ENCODE measurements at places on chromosomes 4 and X.

GRCh38 chrX:9374555-9374954, 90.3 kb upstream of the TBL1X start:
- no peak for DNase-seq

GRCh38 chr4:48571471-48571870, 81.4 kb downstream of the ZAR1 start:
- no peak for DNase-seq

- DNase-seq: no peak
Observed at GRCh38 chrX:2609431-2610238, 81.5 kb upstream of the CD99 start.

GRCh38 chrX:19075754-19076153, 46.5 kb downstream of the ADGRG2 start:
- DNase-seq: no peak

DNA sequence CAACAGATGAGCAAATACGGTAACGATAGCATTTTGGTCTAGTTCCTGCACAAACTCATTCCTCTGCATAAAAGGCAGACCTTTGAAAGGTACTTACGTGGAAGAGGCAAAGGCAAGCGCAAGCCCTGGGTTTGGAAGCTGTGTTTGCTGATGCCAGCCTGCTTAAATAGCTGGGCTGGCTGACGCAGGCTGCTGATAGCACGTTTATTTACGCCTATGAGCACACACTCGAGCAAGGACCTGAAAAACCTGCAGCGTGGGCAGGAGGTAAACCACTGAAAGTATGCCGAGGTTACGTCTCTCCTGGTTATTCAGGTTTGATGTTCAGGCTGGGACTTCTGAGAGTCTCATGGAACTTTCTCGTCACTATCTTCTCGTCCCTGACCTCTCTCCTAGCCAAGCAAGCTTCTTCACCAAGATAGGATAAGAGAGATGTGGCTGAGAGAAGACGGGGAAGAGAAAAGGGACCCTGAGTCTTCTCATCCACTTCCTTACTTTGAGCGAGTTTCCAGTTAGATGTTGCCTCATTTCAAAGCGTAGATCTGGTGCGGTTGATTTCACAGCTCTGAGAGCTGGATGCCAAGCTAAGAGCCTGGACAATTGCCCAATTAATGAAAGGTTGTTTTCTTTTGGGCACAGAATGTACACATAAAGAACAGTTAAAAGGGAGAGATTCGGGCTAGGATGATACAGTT, at the start of gene HOPX:
Gene HOPX, minus strand, starts transcription at position 139 of the 695 bp plus-strand sequence. CDS start 23,480 bp downstream, outside the sequence.
- peak; percentile 49 for DNase-seq

- DNase-seq: no peak
Observed at GRCh38 chrX:40866893-40867292, 131.6 kb upstream of the MED14 start.

DNA sequence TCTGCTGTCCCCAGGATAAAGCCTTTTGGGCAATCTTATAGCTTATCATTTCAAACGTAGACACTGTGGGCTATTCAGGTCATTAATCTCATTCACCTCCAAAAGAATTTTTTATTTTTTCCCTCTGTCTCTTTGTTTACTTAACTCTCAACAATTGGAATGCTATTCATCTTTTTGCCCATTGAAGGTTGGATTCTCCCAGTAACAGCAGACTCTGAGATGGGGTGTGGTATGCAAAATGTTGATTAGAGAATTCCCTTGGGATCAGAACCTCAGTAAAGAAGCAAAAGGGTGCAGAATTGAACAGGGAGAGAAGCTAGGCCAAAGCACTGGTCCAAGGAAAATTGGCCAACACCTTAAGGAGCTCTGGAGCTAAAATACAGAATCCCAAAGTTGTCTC, 60.4 kb downstream of the CAMK2D start:
- no peak for DNase-seq

DNA sequence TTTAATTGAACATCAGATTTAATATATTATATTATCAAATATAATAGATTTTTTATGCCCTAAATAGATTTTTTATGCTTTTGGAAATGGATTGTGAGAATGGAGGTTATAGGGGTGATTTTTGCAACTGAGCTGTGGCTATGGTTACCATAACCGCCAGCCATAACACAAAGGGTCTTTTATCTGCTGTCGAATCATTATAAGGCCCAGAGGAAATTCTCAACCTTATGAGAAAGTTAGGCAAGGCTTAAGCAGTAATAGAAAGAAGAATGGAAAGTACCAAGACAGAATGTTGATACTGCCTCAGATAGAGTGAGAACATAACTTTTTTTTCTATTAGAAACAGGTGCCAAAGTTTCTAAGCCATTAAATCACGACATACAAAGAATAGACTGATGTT, 26.3 kb upstream of the CXCL6 start:
- no peak for DNase-seq

DNA sequence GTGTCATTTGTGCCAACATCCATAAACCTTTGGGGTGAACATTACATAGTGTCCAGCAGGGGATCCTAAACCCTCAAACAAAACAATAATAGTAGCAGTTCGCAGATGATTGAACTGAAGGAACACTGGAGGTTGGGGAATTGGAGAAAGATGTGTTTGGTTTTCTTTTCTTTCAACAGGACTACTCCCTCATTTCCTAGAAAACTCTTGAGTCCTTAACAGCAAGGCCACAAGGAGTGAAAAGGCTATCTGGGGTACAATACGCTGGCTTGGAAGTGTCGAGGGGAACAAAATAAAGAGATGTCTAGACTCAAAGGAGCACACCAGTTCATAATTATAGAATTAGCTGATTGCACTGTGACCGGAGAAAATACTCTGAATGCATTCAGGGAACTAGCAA, 72.1 kb downstream of the IDS start:
- no peak for DNase-seq

GRCh38 chr4:4913628-4914027, 54.2 kb downstream of the MSX1 start:
- no peak for DNase-seq

DNA sequence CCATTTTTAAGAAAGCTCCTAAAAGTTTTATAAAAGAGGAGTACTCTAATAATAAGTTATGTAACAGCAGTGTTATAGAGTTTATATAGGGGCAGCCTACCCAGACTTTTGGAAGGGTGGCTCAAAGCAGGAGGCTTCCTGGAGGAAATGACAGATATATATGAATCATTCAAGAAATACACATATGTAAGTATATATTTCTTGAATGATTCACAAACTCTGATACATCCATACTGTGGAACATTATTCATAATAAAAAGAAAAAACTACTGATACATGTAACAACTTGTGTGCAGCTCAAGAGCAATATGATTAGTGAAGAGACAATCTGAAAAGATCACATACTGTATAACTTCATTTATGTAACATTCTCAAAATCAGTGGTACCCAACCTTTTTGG, 166.2 kb downstream of the WDFY3 start:
- no peak for DNase-seq
